Activated CD4-positive, alpha-beta memory T cell treated with anti-CD3 and anti-CD28 coated beads, Interleukin-2, amount 10 ng/mL, durations not matched to agents 7 days and 5 days (primary cell): ENCODE measurements at places on chromosomes 2 and 18.

DNA sequence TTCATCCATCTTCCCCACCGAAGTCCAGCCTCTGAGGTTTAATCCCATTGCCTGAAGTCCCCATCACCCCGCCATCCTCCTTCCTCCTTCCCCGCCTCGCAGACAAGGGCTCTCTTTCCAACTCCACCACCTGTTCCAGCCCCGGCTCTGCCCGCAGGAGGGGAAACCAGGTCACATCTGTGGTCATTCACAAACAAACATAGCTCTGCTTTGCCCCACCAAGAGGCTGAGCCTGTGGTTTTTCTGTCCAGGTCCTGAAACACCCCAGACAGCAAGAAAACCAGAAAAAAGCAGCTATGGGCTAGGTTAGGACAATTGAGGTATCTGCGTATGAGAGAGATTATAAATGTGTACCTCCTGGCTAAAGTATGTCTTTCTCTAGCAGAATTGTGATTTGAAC lies 144.7 kb downstream of the GLI2 start:
- no peak for DNase-seq

GRCh38 chr2:3387011-3387410 lies 7.5 kb downstream of the TRAPPC12 start:
- DNase-seq = no peak

DNA sequence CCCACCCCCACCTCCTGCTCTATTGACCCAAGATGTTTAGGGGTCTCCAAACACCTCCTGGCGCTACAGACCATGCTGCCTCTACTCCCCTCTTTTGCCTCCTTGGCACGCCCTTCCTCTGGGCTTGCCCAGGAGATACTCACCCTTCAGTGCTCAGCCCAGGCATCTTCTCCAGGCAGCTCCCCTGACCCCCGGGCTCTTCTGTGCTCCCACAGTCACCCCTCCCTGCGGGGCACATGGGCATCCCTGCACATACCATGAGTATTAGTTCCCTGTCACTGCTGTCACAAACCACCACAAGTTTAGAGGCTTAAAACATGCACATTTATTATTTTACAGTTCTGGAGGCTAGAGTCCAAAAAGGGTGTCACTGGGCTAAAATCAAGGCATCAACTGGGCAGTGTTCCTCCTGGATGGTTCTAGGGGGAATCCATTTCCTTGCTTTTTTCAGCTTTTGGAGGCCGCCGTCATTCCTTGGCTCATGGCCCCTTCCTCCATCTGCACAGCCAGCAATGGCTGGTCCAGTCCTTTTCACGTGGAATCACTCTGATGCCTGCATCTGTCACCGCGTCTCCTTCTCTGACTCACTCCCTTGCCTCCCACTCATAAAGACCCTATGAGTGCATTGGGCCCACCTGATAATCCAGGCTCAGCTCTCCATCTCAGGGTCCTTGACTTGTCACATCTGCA lies 230.4 kb upstream of the COPS8 start:
- DNase-seq = no peak

- DNase-seq = no peak
Observed at GRCh38 chr2:173051463-173052215, 24.0 kb upstream of the MAP3K20 start.

DNA sequence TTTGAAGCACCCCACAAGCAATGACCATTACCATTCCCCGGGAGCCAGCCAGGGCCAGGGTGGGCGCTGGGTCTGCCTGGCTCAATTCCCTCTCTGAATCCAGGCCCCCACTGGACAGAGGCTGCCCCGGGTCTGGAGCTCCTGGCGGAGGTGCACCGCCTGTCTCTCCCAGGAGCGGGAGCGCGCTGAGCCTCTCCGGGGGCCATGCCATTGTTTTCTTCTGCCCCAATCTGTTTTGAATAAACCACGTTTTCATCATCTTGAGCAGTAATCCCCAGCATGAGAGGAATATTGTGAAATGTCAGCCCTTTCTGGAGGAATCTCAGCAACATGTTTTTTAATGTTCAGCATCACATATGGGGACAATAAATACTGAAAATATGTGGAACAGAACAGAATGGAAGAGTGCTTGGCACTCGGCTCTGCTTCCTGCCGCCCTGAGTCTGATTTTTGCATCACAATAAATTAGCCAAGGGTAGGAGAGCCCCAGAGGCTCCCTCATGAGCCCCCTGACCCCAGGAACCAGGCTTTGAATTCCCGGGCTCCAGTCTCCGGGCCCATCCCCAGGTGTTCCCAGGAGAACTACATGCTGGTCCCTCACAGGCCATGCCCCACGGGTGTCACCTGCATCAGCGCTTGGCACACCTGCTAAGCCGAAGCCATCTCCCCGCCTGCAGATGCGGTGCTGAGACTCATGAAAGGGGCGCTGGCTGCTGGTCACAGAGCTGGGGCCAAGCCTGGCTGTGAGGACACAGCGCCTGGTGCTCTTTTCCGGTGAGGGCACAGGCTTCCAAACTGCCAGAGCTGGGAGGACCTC lies 88.8 kb downstream of the INHBB start:
- DNase-seq = peak; percentile 12

GRCh38 chr2:202933139-202933510 lies 21.1 kb downstream of the CARF start:
- DNase-seq = no peak

- DNase-seq = no peak
Observed at GRCh38 chr2:235314371-235314930, 179.4 kb upstream of the AGAP1 start.

DNA sequence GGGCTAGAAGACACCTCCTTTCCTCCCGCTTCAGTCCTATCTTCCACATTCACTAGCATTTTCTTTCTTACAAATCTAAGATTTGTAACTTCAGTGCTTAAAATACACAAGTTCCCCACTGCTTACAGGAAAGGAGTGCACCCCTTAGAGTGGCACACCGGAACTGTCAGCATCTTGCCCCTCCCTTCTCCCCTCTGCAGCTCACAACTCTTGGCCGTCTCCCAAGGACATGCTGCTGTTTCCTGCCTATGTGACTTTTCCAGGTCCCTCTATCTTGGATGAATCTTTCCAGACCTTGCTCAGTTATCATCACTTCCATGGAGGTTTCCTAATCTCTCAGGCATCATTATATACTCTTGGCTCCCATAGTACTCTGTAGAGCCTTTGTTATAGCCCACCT lies 334.8 kb downstream of the CELF4 start:
- no peak for DNase-seq

DNA sequence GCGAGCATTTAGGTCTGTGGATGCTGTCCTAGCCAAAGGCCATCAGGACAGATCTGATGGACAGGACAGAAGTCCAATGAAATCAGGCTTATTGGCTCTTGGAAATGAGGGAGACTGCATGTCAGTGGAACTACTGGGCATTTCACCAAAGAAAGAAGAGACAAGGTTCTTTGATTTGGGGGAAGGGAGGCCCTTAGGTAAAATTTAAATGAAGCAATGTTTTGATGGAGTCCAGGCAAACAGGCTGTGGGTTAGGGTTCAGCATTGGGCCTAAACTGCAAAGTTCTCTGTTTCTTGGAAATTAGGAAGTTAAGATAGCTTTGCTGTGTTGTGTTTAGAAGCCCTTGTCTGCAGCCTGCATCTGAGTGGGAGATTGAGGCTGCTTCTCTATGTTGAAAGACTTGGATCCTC lies 31.6 kb upstream of the RNF149 start:
- DNase-seq = no peak
